Right renal pelvis (tissue), 4 donors: ENCODE measurements at places on chromosomes 13 and 19.

GRCh38 chr19:2779121-2779740 is 3.8 kb downstream of the SGTA start:
- DNase-seq, result no peak

- no peak for DNase-seq
Observed at GRCh38 chr19:48095612-48096175, 14.9 kb downstream of the PLA2G4C start.

DNA sequence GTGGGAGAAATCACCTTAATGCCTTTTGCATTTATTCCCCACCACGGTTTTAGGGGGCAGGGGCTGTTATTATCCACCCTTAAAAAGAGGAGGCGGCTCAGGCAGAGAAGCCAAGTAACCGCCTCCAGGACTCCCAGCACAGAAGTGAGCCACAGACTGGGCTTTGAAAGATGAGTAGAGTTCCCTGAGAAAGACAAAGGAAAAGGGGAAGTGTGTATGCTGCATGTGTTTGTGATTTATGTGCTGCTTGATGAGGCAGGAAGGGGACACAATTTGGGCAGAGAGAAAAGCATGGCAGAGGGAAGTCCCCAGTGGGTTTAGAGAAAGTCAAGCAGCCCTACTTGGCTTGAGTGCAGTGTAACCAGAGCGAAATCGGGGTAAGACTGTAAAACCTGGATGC is 85.0 kb downstream of the DOCK9 start:
- no peak for DNase-seq

- DNase-seq, result no peak
Observed at GRCh38 chr13:110044551-110045111, 258.2 kb upstream of the IRS2 start.

DNA sequence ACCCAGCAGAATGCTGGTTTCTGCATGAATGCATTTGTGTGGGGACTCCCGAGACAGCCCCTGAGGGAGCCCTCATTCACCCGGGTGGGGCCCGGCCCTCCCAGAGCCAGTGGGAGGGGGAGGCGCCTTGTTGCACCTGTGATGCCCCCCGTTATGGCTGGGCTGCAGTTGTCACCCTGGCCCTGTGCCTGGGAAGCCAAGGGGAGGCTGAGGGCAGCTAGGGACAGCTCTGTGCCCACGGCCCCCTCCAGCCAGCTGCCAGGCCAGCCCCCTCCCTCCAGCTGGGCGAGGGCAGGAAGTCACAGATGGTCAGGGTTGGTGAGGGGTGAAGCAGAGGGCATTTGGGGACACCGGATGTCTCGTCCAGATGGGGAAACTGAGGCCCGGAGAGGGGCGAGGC is 26.1 kb downstream of the NFIC start:
- DNase-seq, result no peak

- DNase-seq, result peak; percentile 23
Observed at GRCh38 chr13:113951246-113951999, 22.5 kb downstream of the C13orf46 start.

- DNase-seq, result no peak
Observed at GRCh38 chr13:40026741-40027140, 371.3 kb downstream of the COG6 start.

DNA sequence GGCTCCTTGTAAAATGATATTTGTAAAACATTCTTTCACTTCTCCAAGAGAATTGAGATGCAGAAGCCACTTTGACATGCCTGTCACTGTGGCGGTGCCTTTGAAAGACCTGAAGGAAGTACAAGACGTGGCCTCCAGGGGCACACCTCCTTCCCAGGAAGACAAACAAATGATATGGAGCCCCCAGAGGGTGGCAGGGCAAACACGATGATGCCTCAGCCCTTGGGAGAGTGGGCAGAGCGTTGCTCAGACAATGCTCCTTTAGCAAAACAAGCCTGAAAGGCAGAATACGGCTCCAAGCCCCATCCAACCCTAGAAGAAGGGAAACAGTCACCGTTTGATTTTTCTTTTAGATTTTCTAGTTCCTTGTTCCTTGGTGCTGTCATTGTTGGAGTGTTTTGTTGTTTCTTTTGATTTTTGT is 9.2 kb upstream of the ATP12A start:
- DNase-seq, result no peak

- no peak for DNase-seq
Observed at GRCh38 chr13:79673310-79673992, 192.5 kb downstream of the NDFIP2 start.

DNA sequence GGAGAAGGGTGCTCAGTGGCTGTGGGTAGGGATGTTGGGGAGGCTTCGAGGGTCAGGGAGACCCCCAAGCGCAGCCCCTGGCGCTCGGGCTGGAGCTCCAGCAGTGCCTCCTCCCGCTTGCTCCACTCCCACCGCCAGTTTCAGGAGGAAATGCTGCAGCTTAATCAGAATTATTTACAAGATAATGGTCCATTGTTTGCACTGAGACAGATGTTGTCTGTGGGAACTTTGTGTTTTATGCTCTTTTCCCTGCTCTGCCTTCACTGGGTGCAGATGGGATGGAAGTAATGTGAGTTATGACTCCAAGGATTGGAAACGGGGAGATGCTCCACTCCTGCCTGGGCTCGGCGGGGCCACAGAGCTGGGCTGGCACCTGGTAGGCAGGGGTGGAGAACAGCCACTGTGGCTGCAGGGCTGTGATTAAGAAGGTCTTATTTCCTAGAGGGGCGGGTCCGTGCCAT is 192.4 kb downstream of the ZNF536 start:
- no peak for DNase-seq

DNA sequence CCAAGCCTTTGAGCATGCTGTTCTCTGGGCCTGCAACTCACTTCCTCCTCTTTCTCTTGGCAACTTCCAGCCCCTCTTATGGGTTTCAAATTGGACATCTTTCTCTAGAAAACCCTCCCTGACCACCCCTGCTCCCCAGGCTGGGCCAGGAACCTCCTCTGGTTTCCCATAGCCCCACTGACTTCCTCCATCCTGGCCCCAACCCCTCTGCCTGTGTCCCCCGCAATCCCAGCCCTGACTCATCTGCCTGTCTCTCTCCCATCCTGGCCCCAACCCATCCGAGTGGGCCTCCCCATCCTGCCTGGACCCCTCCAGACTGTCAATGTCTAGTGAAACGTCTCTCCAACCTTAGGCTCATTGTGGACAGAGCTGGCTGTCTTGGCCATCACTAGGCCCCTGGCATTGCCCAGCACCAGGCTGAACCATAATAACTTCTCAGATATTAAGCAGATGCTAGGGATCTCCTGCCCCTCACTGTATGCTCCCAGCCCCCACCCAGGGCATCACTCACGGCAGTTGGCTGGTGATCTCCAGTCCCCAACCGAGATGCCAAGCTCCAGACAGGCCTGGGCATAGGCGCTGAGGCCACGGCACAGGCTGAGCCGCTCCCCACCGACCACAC is 16.8 kb downstream of the FCGBP start:
- no peak for DNase-seq

- DNase-seq, result no peak
Observed at GRCh38 chr13:43333176-43333575, 309.8 kb downstream of the DNAJC15 start.

DNA sequence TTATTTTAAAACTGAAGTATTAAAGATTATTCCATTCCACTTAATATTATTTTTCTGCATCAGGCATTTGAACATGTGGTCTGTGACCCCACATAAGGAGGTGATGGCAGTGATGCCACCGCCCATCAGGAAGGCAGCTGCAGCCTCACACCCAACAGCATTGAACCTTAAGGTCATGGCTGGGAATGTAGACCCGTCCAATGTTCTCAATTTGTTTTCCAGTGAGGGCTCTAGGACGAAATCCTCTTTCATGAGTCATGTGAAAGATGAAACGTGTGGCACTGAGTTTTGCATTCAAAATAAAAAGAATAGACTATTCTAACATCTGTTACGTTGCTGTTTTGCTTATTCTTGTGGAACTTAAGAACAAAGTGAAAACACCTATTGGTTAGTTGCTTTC is 74.5 kb upstream of the ANKRD10 start:
- no peak for DNase-seq

GRCh38 chr13:43220873-43221595 is 197.6 kb downstream of the DNAJC15 start:
- no peak for DNase-seq

GRCh38 chr19:52138278-52138982 is 1.3 kb downstream of the ZNF616 start:
- peak; percentile 30 for DNase-seq

- DNase-seq, result no peak
Observed at GRCh38 chr19:17576758-17577456, 21.5 kb downstream of the COLGALT1 start.

GRCh38 chr13:78460176-78460575 is 143.2 kb downstream of the POU4F1 start:
- no peak for DNase-seq

DNA sequence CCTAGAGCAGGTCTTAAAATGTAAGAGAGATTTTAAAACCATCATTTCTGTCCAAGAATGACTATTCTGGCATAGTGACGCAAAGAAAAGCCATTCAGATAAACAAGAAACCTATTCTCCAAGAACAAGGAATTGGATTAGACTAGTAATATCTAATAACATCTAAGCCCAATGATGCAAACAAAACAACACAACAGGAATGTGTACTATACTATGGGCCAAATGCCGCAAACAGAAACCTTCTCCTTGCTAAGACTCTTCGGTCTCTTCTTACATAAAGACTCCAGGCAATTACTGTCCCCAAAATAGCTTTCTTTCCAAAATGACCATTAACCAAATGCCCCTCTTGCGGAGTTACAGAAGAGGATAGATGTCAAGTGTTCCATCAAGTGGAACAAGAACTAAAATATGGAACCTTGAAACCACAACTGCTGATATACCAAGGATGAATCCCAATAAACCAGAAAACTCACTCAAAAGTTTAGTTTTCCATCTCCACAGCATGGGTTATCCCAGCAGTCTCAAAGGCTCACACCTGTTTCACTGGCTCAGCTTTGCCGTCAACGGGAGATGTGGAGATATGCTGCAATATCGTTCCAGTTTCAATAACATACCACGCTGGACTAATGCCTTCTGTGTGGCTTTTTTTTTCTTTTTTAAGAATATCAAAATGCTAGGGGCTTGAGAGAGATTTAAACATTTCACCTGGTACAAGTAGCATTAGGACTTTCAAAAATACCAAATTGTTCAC is 76.2 kb downstream of the FOXO1 start:
- DNase-seq, result no peak

GRCh38 chr19:17772172-17772571 is 20.9 kb downstream of the FCHO1 start:
- no peak for DNase-seq

DNA sequence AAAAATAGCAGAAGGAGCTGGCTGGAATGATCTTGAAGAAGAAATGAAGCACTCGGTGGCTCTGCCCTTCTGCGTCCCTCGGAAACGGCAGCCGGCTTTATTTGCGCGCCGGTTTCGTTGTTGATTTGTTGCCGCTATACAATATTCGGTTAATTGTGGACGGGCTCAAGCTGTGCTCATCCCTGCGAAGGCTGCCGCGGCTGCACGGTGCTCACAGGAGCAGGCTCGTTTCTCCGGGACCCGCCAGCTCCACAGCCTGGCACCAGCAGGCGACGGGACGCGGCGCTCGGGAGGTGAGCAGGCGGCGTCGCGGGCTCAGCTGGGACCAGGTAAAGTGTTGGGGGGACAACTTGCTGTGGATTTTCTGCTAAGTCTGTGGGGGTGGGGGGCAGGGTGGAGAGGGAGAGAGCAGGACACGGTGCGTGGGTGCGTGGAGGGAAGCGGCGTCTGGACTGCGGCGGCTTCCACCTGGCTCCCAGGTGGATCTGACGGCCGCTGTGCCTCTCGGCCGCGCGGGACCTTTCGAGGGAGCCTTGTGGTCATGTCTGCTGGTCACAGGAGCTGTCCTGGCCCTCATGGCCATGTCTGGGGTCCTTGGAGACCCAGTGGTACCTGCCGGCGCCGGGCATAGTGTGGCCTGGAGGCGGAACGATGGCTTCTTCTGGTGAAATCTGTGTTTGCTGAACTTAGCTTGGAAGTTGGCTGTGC is 90.9 kb downstream of the TEX29 start:
- no peak for DNase-seq

GRCh38 chr13:102862624-102863210 is 16.9 kb downstream of the ERCC5 start:
- DNase-seq, result no peak

DNA sequence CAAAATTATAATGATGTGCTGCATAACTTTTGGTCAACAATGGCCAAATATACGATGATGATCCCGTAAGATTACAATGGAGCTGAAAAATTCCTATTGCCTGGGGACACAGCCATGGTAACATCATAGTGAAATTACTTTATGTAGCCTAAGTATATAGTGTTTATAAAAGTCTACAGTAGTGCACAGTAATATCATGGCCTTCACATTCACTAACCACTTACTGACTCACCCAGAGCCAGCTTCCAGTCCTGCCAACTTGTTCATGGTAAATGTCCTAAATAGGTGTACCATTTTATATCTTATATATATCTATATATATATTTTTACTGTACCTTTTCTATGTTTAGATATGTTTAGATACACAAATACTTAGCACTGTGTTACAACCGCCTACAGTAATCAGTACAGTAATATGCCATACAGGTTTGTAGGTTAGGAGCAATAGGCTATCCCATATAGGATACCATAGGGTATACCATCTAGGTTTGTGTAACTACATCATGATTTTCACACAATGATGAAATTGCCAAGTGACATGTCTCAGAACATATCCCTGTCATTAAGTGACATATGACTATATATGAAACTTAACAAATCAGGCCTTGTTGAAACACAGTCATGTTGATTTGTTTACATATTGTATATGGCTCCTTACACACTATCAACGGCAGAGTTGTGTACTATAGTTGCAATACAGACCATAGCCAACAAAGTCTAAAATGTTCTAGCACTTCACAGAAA is 23.7 kb downstream of the DIS3 start:
- DNase-seq, result no peak

DNA sequence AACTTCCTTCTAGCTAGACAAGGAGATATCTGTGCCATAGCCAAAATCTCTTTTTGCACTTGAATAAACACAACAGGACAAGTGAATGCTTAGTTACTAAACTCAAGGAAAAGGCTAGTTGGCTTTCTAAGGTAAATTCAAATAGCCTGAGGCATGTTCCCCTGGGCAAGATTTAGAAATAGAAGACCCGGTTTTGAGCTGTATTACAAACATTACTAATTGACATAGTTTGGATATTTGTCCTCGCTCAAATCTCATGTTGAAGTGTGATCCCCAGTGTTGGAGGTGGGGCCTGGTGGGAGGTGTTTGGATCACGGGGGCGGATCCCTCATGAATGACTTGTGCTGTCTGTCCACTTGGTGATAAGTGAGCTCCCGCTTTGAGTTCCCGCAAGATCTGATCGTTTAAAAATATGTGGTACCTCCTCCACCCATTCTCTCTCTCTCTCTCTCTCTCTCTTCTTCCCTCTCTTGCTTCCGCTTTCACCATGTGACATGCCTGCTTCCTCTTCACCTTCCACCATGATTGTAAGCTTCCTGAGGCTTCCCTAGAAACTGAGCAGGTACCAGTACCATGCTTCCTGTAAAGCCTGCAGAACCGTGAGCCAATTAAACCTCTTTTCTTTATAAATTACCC is 3.9 kb upstream of the KBTBD6 start:
- DNase-seq, result no peak

- no peak for DNase-seq
Observed at GRCh38 chr19:19661675-19662251, 1.7 kb downstream of the ATP13A1 start.

- no peak for DNase-seq
Observed at GRCh38 chr13:33349986-33350826, 64.7 kb upstream of the STARD13 start.

- DNase-seq, result no peak
Observed at GRCh38 chr13:93036380-93036779, 190.2 kb upstream of the GPC6 start.

- DNase-seq, result no peak
Observed at GRCh38 chr19:5058521-5059212, 89.8 kb downstream of the KDM4B start.

- no peak for DNase-seq
Observed at GRCh38 chr19:46408664-46409039, 4.7 kb downstream of the CCDC8 start.

GRCh38 chr13:73337532-73337931 is 278.7 kb downstream of the KLF5 start:
- no peak for DNase-seq
